GM10248 (cell line): ENCODE measurements at places on chromosomes 2 and 18.

DNA sequence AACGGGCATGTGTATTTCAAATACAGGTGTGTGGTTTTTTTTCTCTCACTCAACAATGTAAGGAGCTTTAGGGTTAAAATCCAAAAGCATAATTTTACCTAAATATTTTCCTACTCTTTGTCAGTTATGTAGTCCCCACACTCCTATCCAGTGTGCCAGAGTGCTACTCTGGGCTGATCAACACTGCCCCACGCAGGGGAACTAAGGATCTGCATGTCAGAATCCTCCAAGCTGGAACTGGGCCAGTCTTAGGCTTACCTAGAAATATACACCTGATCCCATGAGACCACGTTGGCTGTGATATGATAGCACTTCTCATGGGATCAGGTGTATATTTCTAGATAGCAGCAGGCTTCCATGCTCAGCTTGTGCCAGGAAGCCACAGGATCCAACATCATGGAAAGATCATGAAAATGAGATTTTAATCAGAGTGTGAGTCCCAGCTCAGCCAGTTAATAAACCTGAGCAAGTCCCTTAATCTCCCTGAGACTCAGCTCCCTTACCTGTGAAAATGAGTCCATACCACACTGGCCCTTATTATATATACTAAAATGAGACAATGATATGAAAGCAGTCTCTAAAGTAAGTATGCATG lies 29.7 kb downstream of the CCDC141 start:
- peak; percentile 23 for DNase-seq

- DNase-seq = no peak
These were observed 180.0 kb downstream of the NRXN1 start for GRCh38 chr2:50851886-50852285.

GRCh38 chr2:130826821-130827501 lies 9.8 kb upstream of the ARHGEF4 start:
- no peak for DNase-seq

- DNase-seq = no peak
These were observed 151.0 kb downstream of the TRIB2 start for GRCh38 chr2:12867631-12868287.

DNA sequence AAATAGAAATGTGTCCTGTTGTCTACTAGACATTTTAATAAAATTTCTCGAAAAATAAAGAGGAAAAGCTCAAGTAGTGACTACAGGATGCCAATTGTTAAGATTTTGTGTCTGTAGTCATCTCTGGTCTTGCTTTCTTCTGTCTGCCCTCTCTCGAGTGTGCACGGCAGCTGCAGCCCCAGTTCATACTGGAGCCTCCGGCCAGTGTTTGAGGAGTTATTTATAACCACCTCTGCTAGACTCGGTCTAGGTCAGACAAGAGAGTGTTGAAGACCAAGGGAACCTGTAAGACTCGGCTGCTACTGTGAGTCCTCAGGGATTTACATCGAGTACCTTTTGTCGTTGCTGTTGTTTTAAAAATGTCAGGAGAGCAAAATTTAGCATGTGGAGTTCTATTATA lies 810.1 kb upstream of the POU3F3 start:
- no peak for DNase-seq

- no peak for DNase-seq
These were observed 479.7 kb downstream of the PARD3B start for GRCh38 chr2:205024822-205025518.

DNA sequence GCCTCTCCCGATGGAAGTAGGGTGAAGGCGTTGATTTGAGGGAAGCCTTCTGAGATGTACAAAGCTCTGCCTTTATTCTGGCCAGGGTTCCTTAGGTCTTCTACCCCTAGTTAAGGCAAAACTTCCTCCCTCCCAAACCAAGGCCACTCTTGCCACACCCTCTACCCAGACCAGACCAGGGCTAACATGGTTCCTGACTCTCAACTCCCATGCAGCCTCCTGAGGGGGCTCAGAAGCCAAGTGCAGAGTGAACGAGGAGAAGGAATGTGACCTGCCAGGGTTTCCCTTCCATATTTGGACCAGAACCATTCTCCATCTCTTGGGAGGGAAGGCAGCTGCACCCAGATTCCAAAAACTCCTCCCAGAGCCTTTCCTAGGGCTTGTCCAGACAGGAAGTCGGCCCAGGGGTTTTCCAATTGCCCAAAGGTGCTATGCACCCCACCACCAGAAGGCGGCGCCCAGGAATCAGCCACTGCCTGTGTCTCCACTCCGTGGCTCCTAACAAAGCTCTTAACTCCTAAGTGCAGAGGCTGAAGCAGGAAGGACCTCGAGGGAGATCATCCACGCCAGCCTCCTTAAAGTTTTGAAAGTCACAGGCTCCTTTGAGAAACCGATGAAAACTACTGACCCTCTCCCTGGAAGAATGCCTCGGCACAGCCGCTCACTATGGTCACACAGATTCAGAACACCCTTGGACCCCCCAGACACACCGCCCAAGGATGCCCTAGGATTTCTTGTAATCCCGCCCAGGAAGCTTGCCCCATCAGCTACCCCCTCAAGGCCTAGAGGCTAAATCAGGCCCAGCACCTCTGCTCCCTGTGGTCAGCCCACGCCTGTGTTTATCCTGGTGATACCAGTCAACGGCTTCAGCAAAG lies 157.8 kb downstream of the SMAD2 start:
- peak; percentile 62 for DNase-seq

- no peak for DNase-seq
These were observed 6.0 kb upstream of the EPC2 start for GRCh38 chr2:148638543-148638942.

- DNase-seq = no peak
These were observed 221.6 kb downstream of the DLGAP1 start for GRCh38 chr18:4233468-4233867.

GRCh38 chr2:65077898-65078297 lies 21.7 kb downstream of the CEP68 start:
- no peak for DNase-seq

DNA sequence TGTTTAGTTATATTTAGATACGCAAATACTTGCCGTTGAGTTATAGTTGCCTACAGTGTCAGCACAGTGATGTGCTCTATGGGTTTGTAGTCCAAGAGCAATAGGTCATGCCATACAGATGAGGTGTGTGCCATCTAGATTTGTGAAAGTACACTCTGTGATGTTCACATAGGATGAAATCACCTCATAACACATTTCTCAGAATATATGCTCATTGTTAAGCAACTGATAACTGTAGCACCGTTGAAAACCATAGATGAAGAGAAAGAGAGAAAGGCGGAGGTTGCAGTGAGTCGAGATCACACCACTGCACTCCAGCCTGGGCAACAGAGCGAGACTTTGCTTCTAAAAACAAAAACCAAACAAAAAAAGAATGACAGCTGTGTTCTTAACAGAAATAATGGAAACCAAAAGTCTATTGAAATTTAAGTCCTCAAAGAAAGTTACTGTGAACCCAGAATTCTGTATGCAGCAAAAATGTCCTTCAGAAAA lies 9.5 kb downstream of the DGKD start:
- no peak for DNase-seq

DNA sequence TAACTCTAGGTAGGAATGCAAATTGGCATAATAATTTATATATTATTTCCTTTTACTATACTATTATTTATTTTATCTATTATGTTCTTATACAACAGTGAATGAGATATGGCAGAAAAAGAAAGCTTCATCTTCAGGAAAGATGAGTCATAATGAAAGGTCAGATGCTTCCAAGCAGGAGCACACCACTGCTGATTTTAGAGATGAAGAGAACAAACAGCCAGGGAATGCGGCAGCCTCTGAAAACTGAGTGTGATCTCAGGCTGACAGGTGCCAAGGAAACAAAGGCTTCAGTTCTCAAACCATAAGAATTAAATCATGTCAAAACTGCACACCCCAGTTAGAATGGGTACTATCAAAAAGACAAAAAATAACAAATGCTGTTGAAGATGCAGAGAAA lies 149.0 kb downstream of the CCDC178 start:
- DNase-seq = no peak

DNA sequence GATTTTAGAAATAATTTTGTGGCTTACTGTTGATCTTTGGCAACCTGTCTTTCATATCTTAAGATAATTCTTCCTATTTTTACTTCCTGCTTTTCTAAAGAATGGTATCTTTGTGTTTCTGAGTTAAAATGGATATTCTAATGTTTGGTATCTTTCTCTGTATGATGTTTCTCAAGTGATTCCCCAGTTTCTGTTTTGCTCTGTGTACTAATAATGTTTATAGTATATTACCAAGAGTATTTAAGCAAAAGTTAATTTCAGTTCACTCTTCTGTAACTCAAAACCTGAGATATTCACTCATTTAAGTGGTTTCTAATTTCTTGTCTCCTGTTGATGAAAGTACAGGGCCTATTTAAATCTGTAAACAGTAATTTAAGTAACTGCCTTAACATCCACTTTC lies 58.3 kb downstream of the CCDC150 start:
- no peak for DNase-seq

DNA sequence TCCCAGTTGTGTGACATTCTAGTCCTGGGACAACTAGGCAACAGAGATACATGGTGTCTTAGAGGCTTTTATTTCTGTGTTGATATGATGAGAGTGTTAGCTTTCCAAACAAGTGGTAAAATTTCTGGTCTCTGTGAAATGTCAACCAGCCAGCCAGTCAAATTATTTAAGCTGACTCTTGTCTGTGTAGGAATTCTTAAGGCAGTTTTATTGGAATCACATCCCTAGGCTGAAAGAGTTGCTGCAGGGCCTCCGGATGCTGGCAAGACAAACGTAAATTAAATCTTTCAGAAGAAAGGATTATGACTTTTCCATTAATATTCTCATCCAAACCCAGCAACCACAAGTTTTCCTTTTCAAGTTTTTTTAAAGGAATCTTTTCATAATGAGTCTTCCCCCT lies 44.6 kb downstream of the SERPINB7 start:
- no peak for DNase-seq

- peak; percentile 8 for DNase-seq
These were observed 74.7 kb upstream of the KCNJ3 start for GRCh38 chr2:154623819-154624218.

- peak; percentile 56 for DNase-seq
These were observed 476 bp downstream of the STRN start for GRCh38 chr2:36965751-36966369.

GRCh38 chr18:76892832-76893231 lies 70.5 kb downstream of the ZNF236 start:
- DNase-seq = no peak

- DNase-seq = no peak
These were observed 260.9 kb downstream of the CYRIA start for GRCh38 chr2:16404551-16405300.

DNA sequence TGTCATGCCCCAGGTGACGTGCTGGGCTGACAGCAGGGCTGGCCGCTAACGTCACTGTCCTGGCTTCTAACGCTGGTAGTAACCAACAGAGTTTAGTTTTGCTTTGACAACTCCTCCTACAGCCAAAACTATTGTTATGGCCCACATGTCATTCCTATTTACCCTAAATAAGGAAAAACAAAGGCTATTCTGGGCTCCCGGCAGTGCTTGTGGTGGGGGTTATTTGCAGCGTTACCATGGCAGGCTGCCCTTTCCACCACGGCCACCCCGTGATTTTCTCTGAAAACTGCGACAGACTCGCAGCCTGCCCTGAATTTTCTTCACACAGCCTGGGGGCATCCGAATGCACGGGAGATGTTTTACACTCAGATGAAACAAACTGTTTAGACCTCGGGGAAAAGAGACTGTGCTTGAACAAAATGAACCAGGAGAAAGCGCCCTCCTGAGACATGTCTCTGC lies 115.2 kb downstream of the FAM210A start:
- DNase-seq = peak; percentile 74

DNA sequence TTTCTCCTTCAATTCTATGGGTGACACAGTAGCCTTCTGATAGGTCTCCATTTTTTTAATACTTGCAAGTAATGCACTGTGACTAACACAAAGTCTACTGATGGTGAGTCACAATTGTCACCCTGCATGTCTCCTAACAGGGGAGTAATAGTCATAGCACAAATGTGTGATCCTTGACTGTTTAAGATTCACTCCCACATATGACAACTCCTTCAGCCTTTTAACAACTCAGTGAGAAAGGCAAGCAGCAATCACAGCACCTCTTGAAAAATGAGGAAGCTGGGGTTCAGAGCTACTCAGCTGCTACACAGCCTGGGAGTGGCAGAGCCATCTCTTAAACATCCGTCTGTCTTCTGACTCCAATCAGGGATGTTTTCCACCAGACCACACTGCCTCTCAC lies 63.8 kb downstream of the EHD3 start:
- no peak for DNase-seq

- no peak for DNase-seq
These were observed 539.0 kb upstream of the TNP1 start for GRCh38 chr2:217398860-217399259.

DNA sequence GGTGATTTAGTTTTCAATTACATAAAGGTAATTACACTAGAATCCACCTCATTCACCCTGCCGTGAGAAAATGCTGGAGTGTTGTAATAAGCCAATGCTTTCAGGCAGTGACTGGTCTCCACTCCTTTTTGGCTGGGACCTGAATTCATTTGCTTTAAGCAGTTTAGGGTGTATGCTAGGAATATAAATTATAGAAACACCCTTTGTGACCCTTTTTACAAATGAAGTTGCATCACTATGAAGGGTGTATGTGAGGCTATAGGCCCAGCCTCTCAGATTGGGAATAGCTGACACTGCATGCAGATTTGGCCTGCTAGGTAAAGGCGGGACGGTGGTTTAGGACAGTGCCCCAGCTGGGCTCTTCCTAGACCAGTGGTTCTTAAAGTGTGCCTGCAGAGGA lies 50.8 kb upstream of the NFE2L2 start:
- no peak for DNase-seq

DNA sequence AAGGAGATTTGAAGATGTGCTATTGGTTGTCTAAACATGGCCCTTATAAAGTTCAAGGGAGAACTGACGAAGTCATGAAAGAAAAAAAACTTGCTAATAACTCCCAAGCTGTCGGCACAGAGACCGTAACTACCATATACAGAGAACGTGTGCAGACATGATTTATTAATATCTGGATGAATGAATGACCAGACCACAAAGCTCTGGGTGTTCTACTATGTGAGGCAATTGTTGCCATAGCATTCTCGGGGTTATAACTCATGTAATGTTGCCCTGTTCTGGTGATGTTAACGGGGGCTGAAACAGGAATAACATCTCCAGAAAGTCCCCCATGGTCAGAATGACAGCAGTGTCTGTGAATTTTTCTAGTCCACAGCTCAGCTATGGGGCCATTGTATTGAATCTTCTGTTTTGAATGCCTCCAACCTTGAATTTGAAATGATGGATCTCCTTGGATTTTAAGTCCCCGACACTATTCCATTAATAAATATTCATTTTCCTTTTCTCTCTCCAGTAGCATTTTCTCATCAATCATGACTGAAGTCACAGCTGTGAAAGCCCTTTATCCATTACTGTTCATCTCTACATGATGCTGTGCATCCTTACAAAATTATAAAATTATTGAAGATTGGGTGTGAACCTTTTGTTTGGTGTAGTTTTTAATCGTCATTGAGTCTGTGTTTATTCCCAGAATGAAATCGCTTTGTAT lies 483.4 kb upstream of the KLHL29 start:
- DNase-seq = no peak
